Naive thymus-derived CD8-positive, alpha-beta T cell (primary cell): ENCODE measurements at places on chromosomes 5 and 9.
A peak's percentile ranks its signal among the peaks of the same experiment; 100 is the strongest.

DNA sequence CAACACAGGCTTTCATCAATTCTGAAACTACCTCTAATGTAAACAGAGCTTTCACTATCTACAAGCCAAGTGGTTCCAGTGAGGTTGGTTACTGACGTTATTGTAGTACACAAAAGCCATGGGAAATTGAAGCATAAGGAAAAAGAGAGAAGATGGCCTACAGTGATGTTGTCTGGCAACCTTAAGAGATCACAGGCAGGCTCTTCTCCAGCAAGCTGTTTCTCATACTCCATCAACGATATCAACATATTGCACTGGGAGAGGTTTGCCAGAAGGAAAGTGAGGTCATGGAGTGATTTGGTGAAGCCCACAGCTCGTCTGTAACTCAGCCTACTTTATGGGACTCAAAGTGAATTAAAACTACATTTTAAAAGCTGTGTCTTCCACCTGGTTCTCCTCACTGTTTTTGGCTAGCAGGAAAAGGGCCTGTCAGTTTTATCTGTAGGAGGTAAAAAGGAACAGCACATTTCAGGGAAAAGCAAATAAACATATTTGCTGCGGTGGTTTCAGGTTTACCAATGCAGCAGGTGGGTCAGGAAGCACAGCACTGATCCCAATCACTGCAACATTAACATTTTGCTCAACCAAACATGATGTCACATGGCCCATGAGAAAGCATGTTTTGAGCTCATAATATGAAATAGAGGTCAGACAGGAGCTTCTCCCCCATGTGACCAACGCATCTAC, 72.9 kb downstream of the ARSB start:
- no peak for DNase-seq

DNA sequence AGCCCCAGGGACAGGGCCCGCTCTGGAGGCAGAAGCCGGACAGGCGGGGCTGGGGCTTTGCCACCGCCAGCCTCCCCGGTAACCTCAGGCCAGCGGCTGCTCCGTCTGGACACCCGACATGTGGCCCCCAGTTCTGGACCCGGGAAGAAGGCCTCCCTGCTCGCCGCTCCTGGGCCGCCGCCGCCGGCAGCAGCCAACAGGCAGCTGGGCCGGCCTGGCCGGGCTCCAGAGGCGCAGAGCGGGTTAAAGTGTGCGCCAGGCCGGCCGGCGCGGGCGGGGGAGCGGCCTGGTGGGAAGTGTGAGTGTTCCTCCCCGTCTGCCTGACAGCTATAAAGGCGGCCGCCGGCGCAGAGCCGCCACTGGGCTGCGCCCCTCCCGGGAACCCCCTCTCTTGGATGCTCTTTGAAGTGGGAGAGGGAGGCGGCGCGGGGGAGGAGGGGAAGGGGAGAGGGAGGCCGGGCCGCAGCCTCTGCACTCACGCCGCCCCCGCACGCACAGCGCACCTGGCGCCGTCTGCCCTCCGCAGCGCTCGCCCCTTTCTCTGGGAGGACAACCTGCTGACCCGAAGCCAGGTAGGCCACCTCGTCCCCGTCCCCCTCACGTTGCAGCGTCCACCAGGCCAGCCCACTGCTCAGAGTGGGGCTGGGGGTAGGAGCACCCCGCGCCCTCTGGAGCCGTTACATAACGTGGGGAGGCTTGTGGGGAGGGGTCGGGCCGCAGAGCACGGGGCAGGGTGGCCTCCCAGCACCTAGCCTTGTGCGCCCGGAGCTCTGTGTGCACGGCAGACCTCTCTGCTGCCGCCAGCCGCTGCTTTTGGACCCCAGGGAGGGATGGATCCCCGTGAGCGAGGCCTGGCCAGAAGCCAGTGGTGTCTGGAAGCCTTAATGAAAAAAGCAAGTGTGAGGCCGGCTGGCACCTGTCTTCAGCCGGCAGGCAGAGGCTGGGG, at the start of gene ADAMTSL2:
Gene ADAMTSL2 (plus strand): TSS at position 359 of the 946 bp plus-strand sequence. CDS start 2,009 bp downstream, outside the sequence.
- DNase-seq, result peak; percentile 73

GRCh38 chr9:136280535-136281315, 23.2 kb downstream of the CCDC187 start:
- DNase-seq, result no peak

DNA sequence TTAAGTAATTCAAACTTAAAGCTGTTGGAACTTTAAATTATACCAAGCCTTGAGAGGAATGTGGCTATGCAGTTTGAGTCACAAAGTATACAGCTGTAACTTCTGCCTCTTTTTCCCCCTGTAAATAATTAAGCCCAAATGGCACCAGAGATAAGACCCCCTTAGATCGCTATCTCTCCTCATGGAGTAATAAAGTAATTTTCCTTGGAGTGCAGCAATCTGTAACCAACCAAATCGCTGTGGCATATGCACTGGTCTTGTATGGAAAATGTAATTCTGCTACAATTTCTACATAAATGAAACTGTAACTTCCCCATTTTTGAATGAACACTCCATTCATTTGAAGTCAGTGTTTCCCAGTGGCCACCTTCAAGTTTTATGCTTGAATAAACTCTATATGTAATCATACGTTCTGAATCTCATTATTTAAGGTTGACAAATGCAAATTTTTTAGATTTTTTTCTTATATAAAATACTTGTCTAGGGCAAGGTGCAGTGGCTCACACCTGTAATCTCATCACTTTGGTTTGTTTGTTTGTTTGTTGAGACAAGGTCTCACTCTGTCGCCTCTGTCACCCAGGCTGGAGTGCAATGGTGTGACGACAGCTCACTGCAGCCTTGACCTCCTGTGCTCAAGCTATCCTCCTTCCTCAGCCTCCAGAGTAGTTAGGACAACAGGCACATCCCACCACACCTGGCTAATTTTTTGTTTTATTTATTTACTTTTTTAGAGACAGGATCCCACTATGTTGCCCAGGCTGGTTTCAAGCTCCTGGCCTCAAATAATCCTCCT, 12.3 kb downstream of the SUSD1 start:
- no peak for DNase-seq

GRCh38 chr5:143222287-143223231, 180.9 kb downstream of the NR3C1 start:
- peak; percentile 38 for DNase-seq

GRCh38 chr5:151222790-151223446, 974 bp downstream of the CCDC69 start:
- peak; percentile 34 for DNase-seq

DNA sequence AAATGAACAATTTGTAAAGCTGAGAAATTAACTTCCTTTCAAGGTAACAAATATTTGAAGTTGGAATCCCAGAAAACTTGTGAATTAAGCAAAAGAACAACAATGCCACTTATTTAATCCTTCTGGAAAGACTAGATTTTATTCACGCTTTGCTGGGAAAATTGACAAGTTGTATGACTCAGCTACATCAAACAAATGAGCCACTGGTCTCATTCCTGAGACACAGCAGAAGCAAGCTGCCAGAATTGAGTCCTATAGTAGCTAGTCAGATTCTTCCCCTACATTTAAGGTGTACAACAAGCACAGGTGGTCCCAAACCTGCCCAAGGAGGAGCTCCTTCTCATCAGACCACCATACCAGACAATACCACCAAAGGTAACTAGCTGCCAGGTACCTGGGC, 280.7 kb downstream of the SPOCK1 start:
- DNase-seq, result no peak

DNA sequence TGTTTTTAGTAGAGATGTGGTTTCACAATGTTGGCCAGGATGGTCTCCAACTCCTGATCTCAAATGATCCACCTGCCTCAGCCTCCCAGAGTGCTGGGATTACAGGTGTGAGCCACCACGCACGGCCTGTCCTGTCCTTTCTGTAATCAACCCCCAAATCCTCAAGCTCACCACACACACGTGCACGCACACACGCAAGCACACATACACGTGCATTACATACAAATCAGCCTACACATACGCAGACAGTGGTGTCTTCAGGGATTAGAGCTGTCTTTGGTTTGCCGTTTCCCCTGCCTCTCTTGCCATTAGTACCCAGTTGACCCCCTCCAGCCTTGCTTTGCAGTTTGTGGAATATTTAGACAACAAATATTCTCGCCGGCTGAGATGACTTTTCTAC, 6.5 kb downstream of the GLT6D1 start:
- no peak for DNase-seq

DNA sequence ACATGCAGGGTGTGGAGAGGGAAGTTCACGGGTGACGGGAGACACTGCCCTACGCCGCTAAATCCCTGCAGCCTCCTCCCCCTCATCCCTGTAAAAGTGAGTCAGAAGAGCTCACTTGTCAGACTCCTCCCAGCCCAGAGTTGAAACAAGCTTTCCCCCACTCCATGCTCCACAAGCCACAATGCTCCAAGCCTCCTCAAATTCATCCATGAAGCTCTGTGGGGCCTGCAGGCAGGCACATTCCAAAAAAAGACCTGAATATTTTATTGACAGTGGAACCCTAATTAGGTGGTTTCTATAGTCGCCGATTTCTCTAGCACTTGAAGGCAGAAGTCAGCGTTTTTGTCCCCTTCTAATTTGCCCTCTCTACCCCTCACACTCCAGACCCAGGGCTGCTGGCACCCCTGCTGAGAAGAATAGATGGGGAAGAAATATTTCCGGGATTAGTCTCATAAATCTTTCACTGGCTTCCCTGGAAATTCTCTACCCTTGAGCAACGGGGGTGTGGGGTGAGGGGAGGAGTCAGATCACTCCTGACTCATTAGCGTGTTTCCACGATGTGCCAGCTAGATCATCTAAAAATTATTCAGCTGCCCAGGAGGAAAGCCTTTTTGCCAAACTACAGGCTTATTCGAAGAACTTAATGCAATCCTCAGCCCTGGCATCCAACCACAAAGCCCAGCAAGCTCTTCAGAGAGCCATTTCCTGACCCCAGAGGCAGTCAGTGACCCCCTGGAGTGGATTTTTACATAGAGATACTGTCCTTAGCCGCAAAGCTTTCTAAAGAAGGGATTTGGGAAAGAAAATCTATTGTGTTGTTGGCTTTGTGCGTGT, 97.1 kb downstream of the ENC1 start:
- DNase-seq, result no peak

DNA sequence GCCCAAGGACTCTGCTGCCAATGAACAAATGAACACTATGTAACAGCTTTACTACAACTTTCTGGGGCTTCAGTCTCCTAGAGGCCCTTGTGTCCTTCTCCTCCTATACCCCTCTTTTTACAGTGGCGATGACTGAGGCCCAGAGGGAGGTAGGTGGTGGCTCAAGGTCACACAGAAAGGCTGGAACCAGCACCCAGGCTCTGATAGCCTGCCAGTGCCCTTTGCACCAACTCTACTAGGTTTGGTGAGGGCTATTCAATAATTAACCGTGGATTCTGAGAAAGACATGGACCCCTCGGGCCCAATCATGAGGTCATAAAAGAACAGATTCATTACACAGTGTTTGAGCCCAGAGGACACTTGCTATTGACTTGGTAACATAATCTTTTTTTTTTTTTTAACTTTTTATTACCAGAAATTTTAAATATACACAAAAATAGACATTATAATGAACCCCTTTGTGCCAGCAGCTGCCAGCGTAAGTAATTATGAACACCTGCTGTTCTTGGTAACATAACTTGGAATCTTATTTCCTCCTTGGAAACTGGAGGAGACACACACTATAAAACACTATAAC, 6.1 kb upstream of the ALDH1B1 start:
- no peak for DNase-seq

- DNase-seq, result no peak
These were observed 195.0 kb downstream of the RGS3 start for GRCh38 chr9:113658545-113658895.

GRCh38 chr5:83034036-83034435, 43.2 kb downstream of the TMEM167A start:
- no peak for DNase-seq

- DNase-seq, result no peak
These were observed 131.8 kb upstream of the ACOT12 start for GRCh38 chr5:81525690-81526089.

DNA sequence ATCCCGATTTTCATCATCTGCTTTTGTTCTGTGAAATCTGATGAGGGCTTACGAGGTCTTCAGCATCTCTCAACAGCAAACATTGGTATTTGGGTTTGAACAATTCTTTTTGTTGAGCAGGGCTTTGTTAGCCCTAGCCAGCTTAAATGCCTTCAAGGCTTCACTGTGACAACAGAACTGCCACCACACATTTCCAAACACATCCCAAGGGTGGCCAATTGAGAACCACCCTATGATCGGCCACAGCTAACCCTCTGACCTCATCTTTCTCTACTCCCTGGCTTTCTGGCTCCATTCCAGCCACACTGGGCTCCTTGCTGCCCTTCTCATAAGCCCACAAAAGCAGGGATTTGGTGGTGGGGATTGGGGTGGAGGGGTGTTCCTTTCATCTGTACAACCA, 17.6 kb downstream of the MTX3 start:
- DNase-seq, result no peak

- no peak for DNase-seq
These were observed 329.2 kb downstream of the ZNF608 start for GRCh38 chr5:124417196-124417595.

- DNase-seq, result no peak
These were observed 42.1 kb downstream of the LRRTM2 start for GRCh38 chr5:138833080-138833479.

GRCh38 chr9:124297551-124297901, 39.8 kb downstream of the NEK6 start:
- no peak for DNase-seq

- no peak for DNase-seq
These were observed 109.1 kb upstream of the PCA3 start for GRCh38 chr9:76655121-76655541.

DNA sequence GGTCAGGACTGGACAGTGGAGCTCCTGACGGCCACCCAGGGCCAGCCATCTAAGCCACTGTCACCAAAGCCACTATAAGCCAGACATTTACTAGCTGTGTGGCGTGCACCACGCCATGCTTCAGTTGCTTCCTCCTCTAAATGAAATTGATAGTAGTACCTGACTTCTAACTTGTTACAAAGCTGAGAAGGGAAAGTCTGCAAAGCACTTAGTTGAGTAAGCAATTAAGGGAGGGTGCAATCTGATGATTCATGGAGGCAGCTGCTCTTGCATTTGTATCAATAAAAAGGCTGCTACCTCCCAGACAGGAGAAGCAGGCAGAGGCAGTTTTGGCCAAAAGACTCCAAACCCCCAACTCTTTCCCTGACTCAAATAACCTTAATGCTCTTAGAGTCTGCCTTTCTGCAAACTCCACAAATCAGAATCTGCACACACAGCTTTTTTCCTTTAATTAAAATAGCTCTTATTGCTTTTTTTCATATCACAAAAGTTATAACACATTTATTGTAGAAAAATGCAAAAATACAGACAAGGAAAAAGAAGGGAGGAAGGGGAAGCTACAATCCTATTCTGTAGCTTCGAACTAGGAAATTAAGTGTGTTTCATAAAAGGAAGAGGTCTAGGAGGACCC, 19.3 kb upstream of the RAPGEF1 start:
- DNase-seq, result no peak

- DNase-seq, result no peak
These were observed 58.3 kb downstream of the GPR107 start for GRCh38 chr9:130111786-130112537.

- no peak for DNase-seq
These were observed 56.4 kb upstream of the MYO10 start for GRCh38 chr5:16992444-16992843.

DNA sequence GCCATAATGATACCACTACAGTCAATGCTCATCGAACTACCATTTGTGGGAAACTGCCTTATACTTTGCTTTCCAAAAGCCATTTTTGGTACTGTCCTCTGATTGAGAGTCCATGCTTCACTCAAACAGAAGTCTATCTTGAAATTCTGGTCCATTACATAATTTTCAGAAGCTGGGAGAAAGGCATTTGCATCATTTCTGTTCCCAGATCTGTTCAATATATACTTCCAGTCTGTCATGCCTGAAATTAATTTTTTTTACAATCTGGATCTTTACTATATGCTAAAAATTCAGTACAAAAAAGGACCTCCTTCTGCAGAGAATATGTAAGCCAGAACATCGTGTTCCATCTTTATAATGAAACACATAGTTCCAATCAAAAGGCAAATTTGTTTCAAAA, 528.9 kb upstream of the MEF2C start:
- no peak for DNase-seq

- DNase-seq, result no peak
These were observed 123.2 kb downstream of the C5orf15 start for GRCh38 chr5:133845271-133845670.
